ENCODE measurements at places on chromosomes 13 and 19.

- no peak for DNase-seq
Observed at GRCh38 chr13:32659736-32660135, 73.5 kb downstream of the PDS5B start.

- DNase-seq: no peak
Observed at GRCh38 chr13:52743569-52743968, 3.9 kb upstream of the CNMD start.

DNA sequence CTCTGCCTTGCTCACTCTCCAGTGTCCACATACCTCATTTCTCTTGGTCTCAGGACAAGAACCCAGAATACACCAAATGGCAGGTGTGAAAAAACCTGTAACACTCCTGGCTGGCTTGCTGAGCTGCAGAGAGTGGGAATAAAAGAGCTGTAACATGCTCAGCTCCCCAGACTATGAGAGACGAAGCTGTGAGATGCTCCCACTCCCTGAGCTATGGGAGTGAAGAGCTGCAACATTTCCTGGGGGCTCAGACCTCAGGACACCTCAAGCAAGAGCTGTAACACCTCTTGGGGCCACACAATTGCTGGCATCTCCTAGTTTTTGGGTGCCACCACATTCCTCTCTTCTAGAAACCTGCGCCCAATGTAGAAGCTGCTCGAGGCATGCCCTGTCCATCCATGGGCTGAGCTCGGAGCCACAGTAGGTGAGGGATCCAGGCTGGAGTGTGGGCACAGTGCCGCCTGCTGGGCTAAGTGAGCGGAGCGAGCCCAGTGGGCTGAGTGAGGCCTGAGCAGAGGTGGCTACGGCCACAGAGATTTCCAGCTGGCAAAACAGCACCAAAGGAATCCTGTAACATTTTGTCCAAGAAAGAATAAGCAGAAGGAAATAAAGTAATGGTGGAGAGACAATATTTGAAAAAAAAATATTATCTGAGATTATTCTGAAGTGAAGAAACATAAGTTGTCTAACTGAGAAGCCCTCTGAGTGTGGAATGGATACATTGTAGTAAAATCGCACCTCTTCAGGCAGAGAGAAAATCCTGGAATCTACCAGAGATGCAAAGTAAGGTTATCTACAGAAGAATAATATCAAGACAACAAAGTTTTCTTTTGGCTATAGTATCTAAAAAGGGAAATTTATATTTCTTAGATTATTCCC lies 186.2 kb upstream of the PCDH9 start:
- DNase-seq: no peak

DNA sequence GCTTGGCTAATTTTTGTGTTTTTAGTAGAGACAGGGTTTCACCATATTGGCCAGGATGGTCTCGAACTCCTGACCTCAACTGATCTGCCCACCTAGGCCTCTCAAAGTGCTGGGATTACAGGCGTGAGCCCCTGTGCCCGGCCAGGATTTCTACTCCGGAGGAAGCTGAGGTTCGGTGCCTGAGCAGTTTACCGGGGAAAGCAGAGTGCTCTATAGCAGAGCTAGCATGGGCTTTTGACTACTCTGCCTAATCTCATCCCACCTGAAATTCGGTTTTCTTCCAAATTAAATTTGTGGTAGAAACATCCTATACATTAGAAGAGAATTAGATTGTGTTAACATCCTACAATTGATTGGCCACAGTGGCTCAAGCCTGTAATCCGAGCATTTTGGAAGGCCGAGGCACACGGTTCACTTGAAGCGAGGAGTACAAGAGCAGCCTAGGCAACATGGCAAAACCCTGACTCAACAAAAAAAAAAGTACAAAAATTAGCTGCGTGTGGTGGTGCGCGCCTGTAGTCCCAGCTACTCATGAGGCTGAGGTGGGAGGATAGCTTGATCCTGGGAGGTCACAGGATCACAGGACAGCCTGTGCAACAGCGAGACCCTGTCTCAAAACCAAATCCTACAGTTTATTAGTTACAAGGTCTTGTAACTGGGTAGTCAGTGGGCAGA lies 1.6 kb downstream of the RPL13A start:
- DNase-seq: no peak

DNA sequence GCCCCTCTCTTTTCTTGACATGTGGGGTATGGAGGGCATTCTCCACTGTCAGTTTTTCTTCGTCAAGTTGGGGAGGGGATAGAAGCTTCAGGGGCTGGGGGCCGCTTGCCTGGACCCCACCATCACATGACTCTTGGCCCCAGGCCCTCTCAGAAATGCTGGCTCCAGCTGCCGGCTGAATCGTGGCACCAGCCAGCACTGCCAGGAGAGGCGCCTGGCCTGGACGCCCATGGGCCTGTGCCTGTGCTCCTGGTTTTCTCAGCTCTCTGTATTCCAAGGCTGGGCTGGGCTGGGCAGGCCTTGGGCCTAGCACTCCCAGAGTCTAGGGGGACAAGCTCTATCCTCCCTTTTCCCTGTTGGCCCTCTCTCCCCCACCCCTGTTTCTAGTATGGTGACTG lies 38.6 kb downstream of the LYL1 start:
- no peak for DNase-seq

DNA sequence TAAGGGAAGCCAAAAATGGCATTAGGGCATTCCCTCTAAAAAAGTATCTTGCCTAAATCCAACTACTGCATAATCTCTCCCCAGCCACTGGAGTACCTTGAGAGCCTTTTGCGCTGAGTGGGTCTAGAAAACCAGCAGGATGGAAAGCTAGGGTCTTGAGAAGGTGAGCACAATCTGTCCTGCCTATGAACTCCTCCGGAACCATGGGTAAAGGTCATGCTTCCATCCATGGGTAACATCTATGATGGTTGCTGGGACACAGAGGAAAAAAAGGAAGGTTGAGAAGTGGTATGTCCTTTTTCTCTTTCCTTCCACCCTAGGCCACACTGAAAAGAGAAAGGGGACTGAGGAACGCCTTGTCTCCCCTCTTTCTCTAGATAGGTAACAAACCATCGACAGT lies 52.4 kb downstream of the ZNF676 start:
- peak; percentile 1 for DNase-seq

GRCh38 chr19:23460656-23461055 lies 65.4 kb upstream of the ZNF91 start:
- no peak for DNase-seq

GRCh38 chr13:112074139-112074865 lies 7.4 kb downstream of the SOX1 start:
- no peak for DNase-seq

GRCh38 chr19:7528522-7529245 lies 6.3 kb downstream of the MCOLN1 start:
- DNase-seq: no peak

DNA sequence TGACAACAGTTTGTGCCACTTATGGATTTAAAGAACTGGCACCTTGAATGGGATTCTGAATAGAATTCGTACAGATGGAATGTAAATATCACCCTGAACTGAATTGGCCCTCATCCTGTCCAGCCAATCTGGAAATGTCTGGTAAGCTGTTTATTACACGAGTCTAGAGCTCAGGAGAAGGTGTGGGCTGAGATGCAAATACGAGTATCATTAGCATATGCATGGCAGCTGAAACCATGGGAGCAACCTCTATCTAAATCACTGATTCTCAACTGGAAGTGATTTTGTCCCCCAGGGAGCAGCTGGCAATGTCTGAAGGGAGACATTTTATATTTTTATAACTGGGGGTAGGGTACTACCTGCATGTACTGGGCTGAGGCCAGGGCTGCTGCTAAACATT lies 15.6 kb upstream of the VWA8 start:
- DNase-seq: no peak

- peak; percentile 68 for DNase-seq
Observed at GRCh38 chr13:29956853-29957252, 106.4 kb upstream of the UBL3 start.

GRCh38 chr19:33290082-33290815 lies 12.1 kb downstream of the CEBPA start:
- no peak for DNase-seq

- no peak for DNase-seq
Observed at GRCh38 chr13:111409413-111409812, 89.0 kb downstream of the TEX29 start.

DNA sequence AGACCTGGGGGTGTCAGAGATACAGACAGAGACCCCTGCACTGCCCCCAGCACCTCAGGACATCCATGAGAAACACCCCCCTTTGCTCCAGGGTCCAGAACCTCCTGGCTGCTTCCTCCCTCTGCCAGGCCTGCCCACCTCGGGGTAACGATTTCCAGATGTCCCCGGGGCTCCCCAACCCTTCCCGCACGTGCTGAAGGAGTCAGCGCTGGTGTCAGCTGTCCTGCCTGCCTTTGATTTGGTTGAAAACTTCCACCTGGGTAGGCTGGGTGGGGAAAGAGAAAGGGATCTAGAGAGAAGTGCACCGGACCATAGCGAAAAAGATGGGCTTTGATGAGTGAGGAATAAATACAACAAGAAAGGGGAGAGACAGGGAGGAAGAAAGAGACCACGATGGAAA lies 1.5 kb upstream of the CGB7 start:
- no peak for DNase-seq

DNA sequence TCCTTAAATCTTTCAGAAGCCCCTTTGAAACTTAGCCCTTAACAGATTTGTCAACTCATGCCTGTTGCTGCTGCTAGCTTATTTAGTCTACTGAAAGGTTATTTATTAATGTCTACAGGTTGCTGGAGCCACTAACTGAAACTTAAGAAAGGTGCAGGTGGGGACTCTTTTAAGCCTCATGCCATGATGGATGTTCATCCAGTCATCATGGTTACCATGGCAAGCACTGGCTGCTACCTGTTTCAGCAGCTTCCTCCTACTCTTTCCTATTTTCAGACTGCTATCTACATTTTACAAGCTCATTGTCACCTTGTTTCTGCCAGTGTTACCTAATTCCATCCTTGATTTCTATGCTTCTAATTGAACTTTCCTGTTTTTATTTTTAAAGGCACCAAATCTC lies 27.1 kb downstream of the DGKH start:
- DNase-seq: no peak

Measured in NCI-H2171 treated with DMSO at 0.1 percent for 48 hours (cell line).